ENCODE measurements at places on chromosomes 4 and X.

GRCh38 chr4:20109391-20109790, 142.3 kb upstream of the SLIT2 start:
- DNase-seq: no peak

DNA sequence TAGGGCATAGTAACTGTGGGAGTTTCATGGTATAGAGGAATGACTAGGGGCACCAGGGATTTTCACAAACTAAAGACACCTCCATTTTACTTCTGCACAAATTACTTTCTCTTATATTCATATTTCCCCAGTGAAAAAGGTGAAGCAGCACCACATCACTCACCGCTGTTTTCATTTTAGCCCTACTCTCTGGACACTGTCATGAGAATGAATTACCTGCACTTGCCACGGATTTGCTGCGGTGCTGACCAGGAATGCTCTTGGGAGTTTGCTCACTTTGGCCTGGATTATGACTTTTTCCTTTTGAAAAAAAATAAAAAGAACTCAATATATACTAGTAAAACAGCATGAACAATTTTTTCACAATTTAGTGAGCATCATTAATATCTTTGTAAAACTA, 351.3 kb downstream of the NKX6-1 start:
- no peak for DNase-seq

GRCh38 chrX:41192880-41193279, 107.6 kb downstream of the USP9X start:
- DNase-seq: no peak

GRCh38 chr4:144658903-144659302, 12.9 kb downstream of the HHIP start:
- no peak for DNase-seq

DNA sequence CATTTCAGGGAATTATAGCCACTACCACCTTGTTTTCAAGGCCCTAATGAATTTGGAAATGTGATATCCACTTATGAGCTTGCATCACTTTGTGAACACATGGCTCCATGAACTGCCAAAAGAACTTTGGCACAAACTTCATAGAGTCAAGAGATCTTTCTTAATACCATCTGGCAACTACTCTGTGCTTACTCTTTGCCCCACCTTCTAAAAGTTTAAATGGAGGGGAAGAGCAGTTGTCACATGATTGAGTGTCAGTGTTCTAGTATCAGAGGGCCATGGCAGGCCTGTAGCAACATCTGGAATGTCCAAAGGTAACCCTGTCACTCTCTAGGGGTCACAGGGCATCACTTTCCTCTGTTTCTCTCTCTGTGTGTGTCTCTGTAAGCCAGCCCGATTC, 2.6 kb upstream of the ADH1B start:
- no peak for DNase-seq
